ENCODE measurements at places on chromosomes 4 and X.

DNA sequence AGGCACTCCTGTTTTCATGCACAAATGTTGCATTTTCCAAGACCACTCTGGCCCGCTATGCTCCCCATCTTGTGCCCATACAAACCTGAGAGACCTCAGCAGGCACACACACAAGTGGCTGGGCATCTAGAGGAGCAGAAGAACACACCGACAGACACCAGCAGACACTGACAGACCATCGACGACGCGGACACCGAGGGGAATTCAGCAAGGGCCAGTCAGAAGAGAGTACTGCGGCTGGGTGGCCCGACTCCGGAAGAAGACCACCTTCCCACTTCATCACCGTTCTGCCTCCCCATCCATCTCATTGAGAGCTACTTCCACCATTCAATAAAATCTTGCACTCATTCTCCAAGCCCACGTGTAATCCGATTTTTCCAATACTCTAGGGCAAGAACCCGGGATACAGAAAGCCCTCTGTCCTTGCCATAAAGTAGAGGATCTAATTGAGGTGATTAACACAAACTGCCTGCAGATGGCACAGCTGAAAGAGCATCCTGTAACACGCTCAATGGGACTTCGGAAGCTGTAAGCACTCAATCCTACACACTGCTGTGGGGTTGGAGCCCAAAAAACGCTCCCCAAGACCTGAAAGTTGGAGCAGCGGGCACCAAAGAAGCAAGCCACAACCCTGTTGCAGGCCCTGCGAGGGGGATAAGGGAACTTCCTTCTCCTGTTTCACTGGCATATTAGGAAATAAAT is 780.9 kb downstream of the ARAP2 start:
- DNase-seq: no peak

DNA sequence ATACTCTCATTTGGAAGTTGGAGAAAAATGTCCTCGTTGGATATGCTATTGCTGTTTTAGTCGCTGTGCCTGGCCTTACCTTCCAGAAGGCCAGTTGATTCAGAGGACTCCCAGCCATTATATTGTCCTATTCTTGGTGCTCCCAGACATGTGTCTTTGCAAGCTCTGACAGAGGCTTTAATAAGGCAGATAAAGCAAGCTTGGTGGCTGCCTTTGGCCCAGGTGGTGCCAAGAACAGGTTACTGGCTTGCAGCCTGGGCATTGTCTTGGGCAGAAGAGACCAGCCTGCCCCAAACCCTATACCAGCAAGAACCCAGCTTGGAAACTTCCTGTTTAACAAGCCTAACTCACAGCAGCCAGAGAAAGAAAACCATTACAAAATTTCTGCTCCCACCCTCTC is 16.9 kb downstream of the RAI2 start:
- no peak for DNase-seq

DNA sequence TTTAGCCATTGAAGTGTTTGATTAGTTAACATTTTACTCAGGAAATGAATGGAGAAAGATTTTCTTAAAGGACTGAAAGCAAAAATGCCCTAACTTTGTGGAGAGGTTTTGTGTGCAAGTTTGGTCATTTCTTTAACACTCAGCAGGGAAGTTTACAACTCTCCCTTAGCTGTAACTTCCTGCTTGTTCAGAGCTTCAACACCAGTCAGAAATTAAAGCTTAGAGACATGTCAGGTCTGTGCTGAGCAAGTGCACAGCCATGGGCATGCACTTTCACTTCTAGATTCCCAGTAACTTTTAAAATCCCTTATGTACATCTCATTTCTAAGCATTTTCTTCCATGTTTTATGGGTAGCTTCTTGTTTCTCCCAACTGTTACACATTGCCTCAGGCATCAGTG is 326.0 kb downstream of the ACTRT1 start:
- DNase-seq: no peak

- no peak for DNase-seq
These were observed 702.4 kb upstream of the EPHA5 start for GRCh38 chr4:66372706-66373105.

DNA sequence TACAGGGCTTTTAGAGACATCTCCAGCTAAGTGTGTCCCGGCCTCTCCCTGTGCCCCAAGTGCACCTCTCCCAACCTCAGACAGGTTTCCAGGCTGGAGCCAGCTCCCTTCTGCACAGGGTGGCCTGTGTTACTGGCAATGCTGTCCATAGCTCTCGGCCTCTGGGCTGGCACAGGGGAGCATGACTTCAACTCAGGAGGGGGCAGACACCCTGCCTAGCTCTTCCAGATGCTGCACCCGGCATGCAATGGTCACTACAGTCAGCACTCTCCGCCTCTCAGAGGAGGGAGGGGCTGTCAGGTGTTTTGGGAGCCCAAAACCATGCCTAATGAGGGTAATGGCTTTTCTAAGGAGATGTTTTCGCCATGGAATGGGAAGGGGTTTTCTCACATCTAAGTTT is 2.4 kb upstream of the IRAK1 start:
- DNase-seq: no peak

DNA sequence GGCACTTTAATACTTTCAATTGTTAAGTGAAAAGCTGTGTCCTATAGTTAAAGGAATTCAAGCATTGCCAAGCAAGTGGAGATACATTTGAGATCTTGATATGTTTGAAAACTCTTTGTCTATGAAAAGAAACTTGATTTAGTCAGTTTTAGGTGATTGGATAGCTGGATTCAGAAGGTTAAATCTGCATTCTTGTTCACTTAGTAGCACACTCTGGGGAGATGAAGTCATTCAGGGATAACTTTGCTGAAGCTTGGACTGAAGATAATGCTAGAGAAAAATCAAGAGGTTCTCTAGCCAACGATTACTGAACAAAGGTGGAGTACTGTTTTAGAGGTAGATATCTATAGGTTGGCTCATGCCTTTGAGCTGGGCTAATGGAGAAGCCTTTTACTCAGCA is 90.6 kb downstream of the DCAF8L2 start:
- DNase-seq: no peak

GRCh38 chr4:139558235-139559088 is 2.4 kb upstream of the SETD7 start:
- no peak for DNase-seq

DNA sequence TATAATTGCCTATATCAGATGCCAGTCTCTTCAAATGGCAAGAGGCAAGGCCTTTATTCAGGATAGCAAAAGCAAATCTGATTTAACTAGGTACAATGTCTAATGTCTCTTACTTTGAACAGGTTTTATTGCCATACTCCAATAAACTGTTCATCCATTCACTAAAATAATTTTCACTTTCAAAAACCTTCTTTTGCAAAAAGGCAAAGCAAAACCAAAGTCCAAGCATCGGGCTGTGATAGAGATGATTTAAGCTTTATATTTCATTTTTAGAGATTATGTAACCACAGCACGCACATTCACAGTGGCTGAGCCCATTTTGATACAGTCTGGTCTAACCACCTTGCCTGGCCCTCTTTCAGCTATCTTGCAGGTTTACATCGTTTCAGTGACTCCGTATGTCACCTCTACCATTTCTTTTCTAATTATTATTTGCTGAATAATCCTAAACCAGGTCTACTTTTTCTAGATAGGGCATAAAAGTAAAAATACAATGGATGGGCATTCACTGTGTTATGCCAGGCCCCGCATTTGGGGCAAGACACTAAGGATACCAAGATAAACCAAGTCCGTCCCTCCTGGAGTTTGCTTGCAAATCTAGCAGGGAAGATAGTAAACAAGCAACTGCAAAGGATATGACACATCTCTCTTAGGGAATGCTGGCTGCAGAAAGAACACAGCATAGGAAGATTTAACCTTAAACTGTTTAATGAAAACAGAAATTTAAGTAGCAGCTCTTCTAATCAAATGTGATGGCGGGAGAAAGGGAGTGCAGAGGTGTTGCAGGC is 1.8 kb downstream of the CASP3 start:
- no peak for DNase-seq

GRCh38 chrX:153547195-153547594 is 29.8 kb downstream of the ATP2B3 start:
- DNase-seq: no peak

All from cerebellar nuclear complex (tissue), 1 donor.